ENCODE measurements at places on chromosomes 1 and 21. TPM values are rescaled to one million over a fixed set of nuclear protein-coding genes. Genes with fewer than 3 reads are reported as not detected.

GRCh38 chr1:24902471-24902891 is 27.6 kb downstream of the RUNX3 start:
- no peak for DNase-seq

DNA sequence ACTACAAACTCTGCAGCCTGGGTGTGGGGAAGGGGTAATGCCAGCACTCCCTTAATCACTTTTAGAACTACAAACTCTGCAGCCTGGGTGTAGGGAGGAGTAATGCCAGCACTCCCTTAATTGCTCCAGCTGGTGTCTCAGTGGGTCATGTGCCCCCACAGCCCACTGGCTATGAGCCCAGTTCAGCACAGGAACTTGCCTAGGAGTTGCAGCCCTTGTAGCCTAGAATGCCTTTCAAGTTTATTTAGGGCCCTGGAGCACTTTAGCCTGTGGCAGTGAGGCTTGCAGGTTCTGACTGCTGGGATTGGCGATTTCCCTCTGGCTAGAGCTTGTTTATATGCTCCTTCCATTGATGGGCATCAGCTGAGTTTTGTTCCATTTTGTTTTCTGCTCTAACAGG is 17.1 kb downstream of the VN1R5 start:
- no peak for DNase-seq

GRCh38 chr21:26505211-26505610 is 67.9 kb downstream of the CYYR1 start:
- DNase-seq, result no peak

DNA sequence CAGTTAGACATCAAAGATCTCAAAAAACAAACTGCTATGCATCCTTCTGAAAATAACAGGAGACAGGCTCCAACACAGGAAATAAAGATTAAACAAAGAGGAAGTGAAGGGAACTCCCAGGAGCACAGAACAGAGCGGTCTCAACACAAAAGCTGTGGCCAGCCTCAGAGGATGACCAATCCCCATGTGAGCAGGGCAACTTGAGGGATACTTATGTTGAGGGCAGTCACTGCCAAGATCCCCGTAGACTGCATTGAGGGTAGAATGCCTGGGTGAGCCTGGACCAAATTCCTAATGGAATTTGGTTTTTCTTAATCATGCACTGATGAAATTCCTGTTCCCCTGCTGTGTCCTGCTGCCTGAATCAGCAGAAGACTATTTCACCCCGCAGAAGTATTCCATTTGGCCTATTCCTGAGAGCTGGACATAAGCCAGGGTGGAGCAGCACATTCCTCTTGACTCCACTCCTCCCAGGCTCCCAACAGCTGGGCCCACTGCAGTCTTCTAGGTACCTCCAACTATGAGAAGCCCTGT is 49.0 kb downstream of the JAK1 start:
- peak; percentile 66 for DNase-seq

DNA sequence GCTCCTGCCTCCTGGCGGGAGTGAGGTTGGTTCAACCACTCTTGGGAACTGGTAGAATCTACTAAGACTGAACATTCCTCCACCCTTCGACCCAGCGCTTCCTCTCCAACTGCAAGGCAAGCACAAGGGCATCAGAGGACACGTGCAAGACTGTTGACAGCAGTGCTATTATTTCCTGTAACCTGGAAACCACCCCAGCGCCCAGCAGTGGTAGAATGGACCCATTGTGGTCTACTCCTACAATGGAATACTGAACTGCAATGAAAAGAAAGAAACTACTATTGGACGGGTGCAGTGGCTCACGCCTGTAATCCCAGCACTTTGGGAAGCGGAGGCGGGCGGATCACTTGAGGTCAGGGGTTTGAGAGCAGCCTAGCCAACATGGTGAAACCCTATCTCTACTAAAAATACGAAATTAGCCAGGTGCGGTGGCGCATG is 33.0 kb upstream of the TARDBP start:
- DNase-seq, result no peak

- no peak for DNase-seq
Measured at GRCh38 chr1:80540596-80540995, 1260.1 kb upstream of the ADGRL2 start.

GRCh38 chr1:31910933-31911332 is 27.2 kb downstream of the PTP4A2 start:
- no peak for DNase-seq

DNA sequence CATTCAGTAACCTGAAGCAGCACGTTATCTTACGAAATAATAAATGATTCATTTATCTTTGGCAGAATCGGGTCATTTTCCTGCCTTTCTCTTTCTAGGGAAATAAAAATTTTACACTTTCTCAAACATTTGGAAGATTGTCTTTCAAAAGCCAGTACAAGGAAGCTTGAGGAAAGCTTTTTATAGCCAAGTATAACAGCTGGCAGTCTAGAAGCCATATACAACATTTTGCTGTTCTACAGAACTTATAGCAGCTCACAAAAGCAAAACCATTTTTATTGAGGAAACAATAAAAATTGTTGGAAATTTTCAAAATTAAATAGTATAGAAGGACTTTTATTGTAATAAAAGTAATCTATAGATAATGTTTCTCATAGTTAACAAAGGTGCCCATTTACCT is 448.6 kb downstream of the SMYD3 start:
- DNase-seq, result no peak

DNA sequence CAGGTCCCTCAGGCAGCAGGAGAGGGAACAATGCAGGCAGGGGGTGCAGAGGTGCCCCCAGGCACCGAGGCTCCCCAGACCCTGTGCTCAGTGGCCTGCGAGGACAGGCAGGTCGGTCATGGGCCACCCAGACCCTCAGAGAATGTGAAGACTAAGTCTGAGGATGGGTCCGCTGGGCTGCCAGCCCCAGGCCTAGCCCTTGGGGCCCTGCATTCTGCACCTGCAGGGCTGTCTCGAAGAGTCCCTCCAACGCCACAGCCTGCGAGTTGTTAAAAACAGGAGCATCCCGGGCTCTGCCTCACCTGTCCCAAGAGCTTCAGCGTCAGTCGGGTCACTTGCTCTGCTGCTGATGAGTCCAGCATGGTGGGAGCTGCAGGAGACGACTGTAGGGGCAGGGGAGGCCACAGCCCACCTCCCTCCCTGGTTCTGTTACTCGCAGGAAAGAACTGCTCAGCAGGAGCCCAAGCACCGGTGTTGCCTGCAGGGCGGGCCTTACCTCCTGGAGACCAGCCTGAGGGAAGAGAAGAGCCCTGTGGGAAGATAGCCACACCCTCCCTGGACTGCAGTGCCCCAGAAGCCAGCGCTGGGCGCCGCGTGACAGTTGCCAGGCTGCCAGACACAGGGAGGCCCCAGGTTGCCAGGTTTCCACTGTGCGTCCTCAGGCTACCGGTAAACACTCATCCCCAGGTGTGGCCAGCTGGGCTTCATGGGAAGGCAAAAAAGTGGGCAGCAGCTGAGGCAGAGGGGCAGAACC is 5.8 kb downstream of the C21orf58 start:
- no peak for DNase-seq

DNA sequence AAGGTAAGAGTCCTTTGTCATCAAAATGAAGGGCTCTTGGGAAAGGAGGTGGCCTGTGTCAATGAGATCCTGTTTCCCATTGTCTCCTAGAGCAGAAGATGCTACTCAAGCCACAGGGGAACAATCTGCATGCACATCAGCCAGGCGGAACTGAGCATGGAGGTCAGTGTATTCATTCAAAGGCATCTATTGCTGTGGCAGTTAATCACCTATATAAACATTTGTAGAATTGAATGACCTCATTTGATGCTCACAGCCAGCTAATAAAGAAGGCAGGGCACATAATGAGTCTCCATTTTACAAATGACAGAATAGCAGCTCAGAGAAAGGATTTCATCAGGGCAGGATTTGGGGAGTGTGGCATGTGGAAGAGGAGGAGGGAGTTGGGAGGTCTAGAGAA is 5.7 kb upstream of the FYB2 start:
- DNase-seq, result no peak

DNA sequence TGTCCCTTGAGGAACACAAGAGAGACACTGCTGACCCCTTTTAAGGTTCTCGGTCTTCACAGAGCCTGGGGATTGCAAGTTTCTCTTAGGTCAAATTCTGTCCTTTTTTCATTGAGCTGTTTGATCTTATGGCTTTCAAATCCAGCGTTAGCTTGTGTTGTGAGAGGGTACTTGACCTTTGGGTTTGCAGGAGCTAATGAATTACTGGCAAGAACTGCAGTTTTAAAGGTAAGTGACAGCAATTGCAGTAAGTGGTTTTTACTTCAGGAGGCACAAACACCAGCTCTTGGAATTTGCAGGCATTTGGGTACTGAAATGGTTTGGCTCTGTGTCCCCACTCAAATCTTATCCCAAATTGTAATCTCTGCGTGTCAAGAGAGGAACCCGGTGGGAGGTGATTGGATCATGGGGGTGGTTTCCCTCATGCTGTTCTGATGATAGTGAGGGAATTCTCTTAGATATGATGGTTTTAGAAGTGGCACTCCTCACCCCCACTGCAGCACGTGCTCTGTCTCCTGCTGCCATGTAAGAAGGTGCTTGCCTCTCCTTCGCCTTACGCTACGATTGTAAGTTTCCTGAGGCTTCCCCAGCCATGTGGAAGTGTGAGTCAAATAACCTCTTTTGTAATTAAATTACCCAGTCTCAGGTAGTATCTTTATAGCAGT is 134.5 kb upstream of the LYPLAL1 start:
- no peak for DNase-seq

The NR5A2 gene
- 0.05 TPM for polyA plus RNA-seq

The ZNF648 gene
- not detected for polyA plus RNA-seq
